ENCODE measurements at places on chromosomes 2 and 18.
A peak's percentile ranks its signal among the peaks of the same experiment; 100 is the strongest.

- DNase-seq: no peak
Observed at GRCh38 chr18:59484561-59485328, 125.7 kb upstream of the LMAN1 start.

DNA sequence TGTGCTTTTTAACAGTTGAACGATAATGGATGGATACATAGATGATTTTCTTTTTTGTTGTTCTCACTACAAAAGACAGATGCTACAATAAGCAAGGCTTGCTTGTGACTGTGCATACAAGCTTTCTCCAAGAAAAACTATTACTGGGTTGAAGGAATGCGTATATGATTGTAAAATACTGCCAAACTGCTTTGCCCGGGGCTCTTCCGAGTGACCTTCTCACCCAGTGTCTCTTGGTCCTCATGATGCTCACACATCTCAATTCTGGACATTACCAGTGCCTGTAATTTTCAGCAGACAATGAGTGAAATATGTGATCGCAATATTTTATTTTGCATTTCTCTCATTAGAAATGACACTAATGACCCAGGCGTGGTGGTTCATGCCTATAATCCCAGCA lies 35.9 kb downstream of the INPP5D start:
- no peak for DNase-seq

DNA sequence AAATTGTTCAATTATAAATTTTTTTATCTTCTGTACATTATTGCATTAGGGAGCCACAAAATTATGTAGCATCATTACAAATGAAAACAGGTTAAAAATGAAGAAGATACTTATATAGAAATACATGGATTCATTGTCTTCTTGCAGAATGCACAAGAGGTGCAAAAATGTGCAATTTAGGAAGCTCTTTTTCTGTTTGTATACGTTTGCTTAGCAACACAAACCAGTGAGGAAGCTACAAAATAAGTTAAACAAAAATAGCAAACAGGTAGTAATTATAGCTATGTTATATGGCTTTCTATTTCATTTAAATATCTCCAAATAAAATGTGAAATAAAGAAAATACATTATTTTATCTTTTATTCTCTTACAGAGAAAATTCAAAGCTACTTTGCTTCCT lies 177.6 kb upstream of the SESTD1 start:
- DNase-seq: no peak

DNA sequence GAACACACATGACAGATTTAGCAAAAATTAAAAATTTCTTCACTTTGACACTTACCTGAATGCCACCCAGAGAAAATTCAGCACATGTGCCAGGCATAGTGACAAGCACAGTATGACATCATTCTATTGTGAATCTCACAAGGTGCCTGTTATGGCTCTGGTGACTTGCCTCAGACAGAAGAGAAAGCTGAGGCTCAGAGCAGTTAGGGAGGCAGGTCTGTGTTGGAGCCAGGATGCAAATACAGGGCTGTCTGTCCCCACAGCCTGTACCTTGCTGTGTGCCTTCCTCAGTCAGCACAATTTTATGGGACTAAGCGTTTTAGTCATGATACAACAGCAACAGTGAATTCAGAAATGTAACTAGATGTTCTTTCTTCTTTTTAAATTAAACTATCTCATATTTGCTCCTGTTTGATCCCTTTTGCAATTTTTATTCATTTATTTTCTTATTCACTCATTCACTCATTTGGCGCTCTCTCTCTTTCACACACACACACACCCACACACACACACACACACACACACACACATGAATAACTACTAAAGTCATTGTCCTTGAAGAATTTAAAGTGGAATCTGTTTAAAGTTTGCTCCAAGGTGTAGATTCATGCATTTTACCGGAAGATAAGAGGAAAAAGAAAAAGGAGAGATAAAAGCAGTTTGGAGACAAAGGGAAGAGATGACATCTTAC lies 37.9 kb upstream of the CTAGE1 start:
- DNase-seq: no peak

GRCh38 chr2:204049635-204050034 lies 113.1 kb downstream of the ICOS start:
- DNase-seq: no peak

GRCh38 chr2:66334237-66335029 lies 100.5 kb upstream of the MEIS1 start:
- DNase-seq: peak; percentile 22

DNA sequence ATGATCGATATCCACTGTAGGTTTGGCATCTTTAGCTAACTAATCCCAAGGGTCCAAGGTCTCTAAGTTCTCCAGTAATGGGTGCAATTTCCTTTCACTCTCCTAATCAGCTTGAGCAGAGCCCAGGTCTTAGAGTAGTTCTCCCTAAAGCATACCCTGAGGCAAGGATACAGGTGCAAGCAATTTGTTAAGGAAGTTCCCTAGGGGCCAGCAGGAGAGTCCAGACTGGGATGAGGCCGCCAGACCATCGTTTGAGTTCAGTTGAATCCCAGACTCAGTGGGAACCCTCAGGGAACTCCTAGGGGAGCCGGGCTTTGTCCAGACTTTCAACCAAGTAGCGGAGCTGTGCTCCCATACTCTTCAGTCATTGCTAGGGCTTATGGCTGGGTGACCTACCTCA lies 835.4 kb upstream of the CDH2 start:
- DNase-seq: no peak

- DNase-seq: no peak
Observed at GRCh38 chr18:9683418-9684396, 24.4 kb upstream of the RAB31 start.

GRCh38 chr2:85439025-85439472 lies 20.5 kb downstream of the SH2D6 start:
- no peak for DNase-seq

DNA sequence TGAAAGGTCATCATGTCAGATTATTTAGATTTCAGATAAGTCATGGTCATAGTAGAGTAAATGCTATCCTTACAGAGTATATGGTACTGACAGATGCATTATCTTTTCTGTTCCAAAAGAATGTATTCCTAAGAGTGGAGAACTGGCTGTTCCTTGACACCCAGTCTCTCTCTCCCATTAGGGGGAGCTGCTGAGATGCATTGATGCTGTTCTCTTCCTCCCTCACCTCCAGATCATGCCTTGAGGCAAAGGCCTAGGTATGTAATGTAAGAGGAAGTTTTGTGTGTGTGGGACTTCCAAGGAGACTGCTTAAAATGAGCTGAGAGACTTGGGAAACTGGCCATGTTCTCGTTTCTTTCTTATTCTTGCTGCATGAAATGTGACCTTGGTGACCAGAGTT lies 979.5 kb upstream of the CELF4 start:
- DNase-seq: peak; percentile 35

- DNase-seq: no peak
Observed at GRCh38 chr2:121561617-121562268, 31.1 kb downstream of the RNU4ATAC start.

- no peak for DNase-seq
Observed at GRCh38 chr18:23902396-23902795, 112.2 kb upstream of the TTC39C start.

DNA sequence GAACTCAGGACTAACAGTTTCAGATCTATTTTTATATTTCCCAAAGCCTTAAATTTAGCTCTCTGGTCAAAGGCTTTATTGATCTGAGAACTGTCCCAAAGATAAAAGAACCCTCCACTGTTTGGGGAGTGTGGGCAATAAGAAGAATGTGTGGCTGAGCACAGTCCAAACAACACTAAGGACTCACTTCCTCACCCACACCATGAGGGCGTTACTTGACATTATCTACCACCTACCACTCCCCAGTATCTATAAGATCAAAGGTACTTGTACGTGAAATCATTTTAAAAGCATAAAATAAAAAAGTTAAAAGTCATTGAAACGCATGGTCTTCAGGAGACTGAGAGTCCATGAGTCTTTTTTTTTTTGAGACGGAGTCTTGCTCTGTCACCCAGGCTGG lies 54.6 kb upstream of the NFU1 start:
- DNase-seq: no peak

GRCh38 chr2:157076526-157077161 lies 180.9 kb upstream of the GALNT5 start:
- DNase-seq: no peak

- DNase-seq: no peak
Observed at GRCh38 chr2:88141952-88142351, 14.1 kb upstream of the FABP1 start.

GRCh38 chr2:170324640-170325046 lies 146.7 kb downstream of the MYO3B start:
- DNase-seq: peak; percentile 89

DNA sequence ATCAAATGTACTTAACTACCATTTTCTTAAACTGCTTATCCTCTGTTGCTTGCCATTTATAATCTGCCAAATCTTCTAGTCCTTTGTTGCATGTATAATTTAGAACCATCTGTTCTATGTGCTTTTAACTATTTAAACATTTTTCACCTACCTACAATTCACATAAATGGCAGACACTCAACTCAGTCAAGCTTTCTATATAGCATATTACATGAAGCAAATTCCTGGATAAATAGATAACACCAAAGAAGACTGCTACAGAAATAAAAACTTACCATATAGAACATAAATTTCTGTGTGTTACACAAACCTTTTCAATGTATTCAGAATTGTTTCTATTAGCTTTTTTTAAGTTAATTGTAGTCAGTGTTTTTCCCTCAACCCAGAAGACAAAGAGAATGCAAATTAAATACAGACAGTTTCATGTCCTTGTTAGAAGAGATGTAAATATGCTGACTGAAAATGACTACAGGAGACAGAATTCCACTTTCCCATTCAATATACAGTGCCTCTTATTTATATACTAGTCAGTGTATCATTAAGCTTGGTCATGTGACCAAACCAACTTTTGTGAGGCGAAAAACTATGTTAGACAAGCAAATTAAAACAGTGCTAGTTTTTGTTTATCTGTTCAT lies 2.6 kb downstream of the BAZ2B start:
- DNase-seq: peak; percentile 20

GRCh38 chr2:113894156-113894743 lies 4.4 kb downstream of the ACTR3 start:
- DNase-seq: no peak

GRCh38 chr18:21177822-21178221 lies 64.2 kb upstream of the GREB1L start:
- DNase-seq: no peak

DNA sequence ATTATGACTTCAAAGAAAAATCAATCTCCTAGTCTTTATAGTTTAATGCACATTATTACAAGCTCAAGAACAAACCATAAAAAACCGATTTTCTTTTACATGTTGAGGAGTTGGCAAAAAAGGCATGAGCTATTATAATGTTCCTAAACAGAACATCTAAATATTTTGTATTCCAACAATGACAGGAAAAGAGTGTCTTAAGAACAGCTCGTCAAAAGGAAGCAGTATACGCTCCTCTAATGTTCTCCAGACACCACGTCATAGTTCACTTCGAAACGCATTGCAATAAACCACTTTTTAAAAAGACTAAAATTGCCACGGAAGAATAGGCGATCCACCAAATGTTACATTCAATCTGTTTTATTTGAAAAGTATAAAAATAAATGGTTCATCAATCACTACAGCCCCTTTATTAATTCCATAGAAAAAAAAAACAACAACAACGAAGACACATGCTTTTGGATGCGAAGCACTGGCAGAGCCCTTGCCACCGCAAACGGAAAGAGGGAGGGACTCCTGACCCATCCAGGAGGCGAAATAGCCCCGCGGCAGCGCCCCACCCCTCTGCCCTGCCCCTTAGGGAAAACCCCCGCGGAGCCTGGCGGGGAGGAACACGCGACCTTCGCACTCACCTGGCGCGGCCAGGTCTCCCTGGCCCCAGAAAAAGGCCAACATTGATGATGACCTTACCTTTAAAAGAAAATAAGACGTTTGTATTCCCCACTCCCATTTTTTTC lies 45.8 kb downstream of the MBP start:
- DNase-seq: no peak

DNA sequence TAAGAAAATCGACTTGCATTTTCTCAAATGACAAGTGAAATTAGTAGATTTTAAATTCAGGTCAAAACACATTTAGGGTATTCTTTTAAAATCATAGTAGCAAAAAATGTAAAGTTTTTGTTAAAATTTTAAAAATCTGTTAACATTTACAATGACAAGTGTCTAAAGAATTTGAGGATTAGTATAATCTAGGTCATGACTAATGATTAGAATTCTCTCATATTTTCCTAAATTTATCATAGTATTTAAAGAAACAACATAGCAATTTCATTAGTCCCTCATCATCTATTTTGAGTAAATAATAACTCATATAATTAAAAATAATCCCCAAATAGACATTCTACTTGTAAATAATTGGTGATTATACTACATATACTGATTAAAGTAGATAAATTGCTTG lies 23.6 kb downstream of the THUMPD2 start:
- no peak for DNase-seq

- DNase-seq: no peak
Observed at GRCh38 chr2:88236666-88237065, 66.5 kb downstream of the THNSL2 start.

DNA sequence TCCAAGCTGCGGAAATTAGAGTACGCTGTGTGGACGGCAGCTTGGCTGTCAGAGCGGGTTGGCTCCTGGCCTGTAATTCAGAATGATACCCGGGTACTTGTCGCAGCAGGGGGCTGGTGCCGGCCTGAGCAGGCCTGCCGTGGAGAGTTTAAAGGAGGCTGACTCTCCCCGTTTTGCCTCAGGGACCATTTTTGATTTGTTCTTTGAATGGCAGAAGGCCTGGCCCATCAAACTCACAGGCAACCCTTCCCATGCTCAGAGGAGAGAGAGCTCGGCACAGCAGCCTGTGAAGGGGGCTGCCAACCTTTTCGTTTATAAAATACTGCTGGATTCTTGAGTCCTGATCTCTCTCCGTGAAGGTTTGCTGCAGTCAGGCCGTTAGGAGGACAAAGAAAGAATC lies 151.3 kb downstream of the KLHL29 start:
- peak; percentile 86 for DNase-seq

GRCh38 chr18:47184419-47185050 lies 8.4 kb upstream of the IER3IP1 start:
- peak; percentile 35 for DNase-seq

- no peak for DNase-seq
Observed at GRCh38 chr2:40639320-40639719, 187.4 kb upstream of the SLC8A1 start.

DNA sequence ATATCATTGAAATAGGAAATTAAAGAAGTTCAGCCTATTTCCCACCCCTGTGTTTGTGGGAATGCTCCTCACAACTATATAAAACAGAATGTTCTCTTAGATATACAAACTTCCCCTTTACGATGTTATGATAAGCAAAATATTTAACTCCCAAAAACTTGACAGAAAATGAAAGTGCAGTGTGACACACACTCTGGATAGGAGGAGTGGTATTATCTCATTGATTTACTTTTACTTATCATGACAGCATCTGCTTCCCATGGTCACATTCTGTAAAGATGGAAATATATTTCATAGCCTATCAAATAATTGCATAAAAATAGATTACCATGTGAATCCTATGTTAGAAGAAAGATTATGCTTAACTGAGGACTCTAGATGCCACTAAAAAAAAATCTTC lies 96.6 kb upstream of the STK17B start:
- DNase-seq: no peak

DNA sequence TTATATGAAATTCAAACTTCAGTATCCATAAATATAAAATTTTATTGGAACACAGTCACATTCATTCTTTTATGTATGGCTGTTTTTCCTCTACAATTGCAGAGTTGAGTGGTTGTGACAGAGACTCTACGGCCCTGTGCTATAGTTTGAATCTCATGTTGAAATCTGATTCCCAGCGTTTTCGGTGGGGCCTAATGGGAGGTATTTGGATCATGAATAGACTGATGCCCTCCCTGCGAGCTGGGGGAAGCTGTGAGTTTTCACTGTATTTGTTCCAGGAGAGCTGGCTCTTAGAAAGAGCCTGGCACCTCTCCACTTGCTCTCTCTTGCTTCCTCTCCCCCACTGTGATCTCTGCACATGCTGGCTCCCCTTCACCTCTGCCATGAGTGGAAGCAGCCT lies 1.7 kb downstream of the PFN4 start:
- DNase-seq: peak; percentile 4
